A549 (cell line): ENCODE measurements at places on chromosomes 6 and 20. TPM values are rescaled to one million over a fixed set of nuclear protein-coding genes. Genes with fewer than 3 reads are reported as not detected.

The CCN6 gene
- not detected in 3 replicates for polyA plus RNA-seq

The SMLR1 gene
- 0.03 to 0.04 TPM in 2 of 3 replicates, not detected in the other for polyA plus RNA-seq

The FOXC1 gene
- polyA plus RNA-seq = 3.0 to 3.4 TPM (median 3.3 TPM) in 3 replicates

The C20orf96 gene
- polyA plus RNA-seq = 16.5 to 20.9 TPM (median 20.5 TPM) in 3 replicates

The SLC32A1 gene
- polyA plus RNA-seq = not detected in 3 replicates

The ARMH2 gene
- not detected in 3 replicates for polyA plus RNA-seq

The ADGRF5 gene
- polyA plus RNA-seq = not detected in 3 replicates

The CGAS gene
- 4.7 to 4.9 TPM (median 4.9 TPM) in 3 replicates for polyA plus RNA-seq

The PAK5 gene
- polyA plus RNA-seq = not detected in 3 replicates

The TPBG gene
- polyA plus RNA-seq = 25.3 to 33.2 TPM (median 32.2 TPM) in 3 replicates

The MAS1 gene
- not detected in 3 replicates for polyA plus RNA-seq

The GINS1 gene
- polyA plus RNA-seq = 30.7 to 34.2 TPM (median 33.6 TPM) in 3 replicates
